ENCODE measurements at places on chromosomes 2 and 18. TPM values are rescaled to one million over a fixed set of nuclear protein-coding genes. Genes with fewer than 3 reads are reported as not detected.

Gene ERICH2
- 0.76 TPM for total RNA-seq

Gene RSAD2
- total RNA-seq = 0.33 TPM

Gene FBXO15
- total RNA-seq = 0.73 TPM

Gene ASB18
- total RNA-seq = not detected

Gene RGPD3
- total RNA-seq = 0.20 TPM

Gene EIPR1
- total RNA-seq = 25.1 TPM

Gene SGO2
- total RNA-seq = 2.4 TPM

Gene ITGAV
- 346 TPM for total RNA-seq

Gene FBXO48
- 0.39 TPM for total RNA-seq

Gene CCDC141
- 0.53 TPM for total RNA-seq

Gene CKAP2L
- 1.3 TPM for total RNA-seq

Gene AQP4
- total RNA-seq = not detected

Gene SUPT7L
- 19.4 TPM for total RNA-seq

Gene PJVK
- total RNA-seq = 2.5 TPM

Gene ALK
- 0.07 TPM for total RNA-seq

Gene MPP4
- total RNA-seq = 6.2 TPM

Gene CFAP65
- total RNA-seq = 0.03 TPM
